ENCODE measurements at places on chromosomes 12 and 14. TPM values are rescaled to one million over a fixed set of nuclear protein-coding genes. Genes with fewer than 3 reads are reported as not detected.

XRCC3 gene
- total RNA-seq: 2.4 TPM

CEBPE gene
- total RNA-seq: not detected

TC2N gene
- total RNA-seq: 2.6 TPM

PTPRQ gene
- 1.9 TPM for total RNA-seq

RNFT2 gene
- 1.6 TPM for total RNA-seq

GNG2 gene
- total RNA-seq: 8.8 TPM

Data from heart right ventricle (tissue), 16 donors.